ENCODE measurements at places on chromosomes 3 and 15. TPM values are rescaled to one million over a fixed set of nuclear protein-coding genes. Genes with fewer than 3 reads are reported as not detected.

DNA sequence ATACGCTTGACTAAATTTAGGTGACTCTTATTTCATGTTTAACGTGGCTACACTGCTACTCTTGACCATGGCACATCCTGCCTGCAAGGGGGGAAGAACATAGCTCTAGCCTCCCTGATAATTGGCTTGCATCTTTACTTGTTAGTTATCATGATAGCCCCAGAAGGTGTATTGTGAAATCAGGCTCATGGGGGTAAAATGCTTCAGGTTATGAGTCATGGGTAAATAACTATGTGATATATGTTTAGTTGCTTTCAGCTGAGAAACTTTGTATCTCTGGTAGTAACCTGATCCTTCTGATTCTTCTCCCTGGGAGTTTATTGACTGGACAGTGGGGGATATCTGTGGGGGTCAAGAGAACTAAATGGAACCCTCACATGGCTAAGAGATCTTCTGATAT, 660.8 kb upstream of the UBE2E2 start:
- DNase-seq = no peak

DNA sequence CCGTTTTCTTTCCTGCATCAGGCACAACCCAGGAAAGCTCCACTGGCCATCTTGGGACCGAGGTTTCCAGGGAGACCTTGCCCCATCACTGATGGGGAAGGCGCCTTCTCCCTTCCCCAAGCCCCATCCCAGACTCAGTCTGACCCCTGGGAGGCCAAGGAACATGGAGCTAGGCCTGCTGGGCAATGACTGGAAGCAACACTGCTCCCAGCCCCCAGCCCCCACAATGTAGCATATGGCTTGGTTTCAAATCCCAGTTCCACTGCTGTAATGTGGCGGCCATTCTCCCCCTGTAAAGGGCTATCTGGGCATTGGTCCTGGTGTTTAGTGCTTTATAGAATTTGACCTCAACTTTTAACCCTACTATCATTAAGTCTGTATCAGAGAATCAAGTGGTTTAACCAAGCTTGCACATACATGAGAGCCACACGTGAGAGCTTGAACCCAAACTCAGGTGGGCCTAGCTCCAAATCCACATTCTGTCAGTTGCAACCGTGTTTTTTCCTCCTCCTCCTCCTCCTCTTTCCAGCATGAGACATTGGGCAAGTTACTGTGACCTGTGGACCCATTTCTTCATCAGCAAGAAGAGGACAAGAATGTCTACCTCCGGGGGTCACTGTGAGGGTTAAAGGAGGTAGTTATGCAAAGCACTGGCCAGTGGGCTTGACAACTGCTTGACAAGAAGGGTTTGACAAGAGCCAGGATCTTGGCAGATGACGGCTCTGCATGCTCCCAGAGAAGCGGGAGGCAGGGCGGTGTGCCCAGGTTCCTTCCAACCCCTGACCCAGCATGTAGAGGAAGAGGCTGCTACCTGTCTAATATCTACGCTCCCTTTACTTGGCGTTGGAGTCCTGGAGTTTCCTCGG, 37.4 kb downstream of the KLHL25 start:
- DNase-seq = no peak

GRCh38 chr3:187823746-187824145, 78.5 kb upstream of the BCL6 start:
- no peak for DNase-seq

DNA sequence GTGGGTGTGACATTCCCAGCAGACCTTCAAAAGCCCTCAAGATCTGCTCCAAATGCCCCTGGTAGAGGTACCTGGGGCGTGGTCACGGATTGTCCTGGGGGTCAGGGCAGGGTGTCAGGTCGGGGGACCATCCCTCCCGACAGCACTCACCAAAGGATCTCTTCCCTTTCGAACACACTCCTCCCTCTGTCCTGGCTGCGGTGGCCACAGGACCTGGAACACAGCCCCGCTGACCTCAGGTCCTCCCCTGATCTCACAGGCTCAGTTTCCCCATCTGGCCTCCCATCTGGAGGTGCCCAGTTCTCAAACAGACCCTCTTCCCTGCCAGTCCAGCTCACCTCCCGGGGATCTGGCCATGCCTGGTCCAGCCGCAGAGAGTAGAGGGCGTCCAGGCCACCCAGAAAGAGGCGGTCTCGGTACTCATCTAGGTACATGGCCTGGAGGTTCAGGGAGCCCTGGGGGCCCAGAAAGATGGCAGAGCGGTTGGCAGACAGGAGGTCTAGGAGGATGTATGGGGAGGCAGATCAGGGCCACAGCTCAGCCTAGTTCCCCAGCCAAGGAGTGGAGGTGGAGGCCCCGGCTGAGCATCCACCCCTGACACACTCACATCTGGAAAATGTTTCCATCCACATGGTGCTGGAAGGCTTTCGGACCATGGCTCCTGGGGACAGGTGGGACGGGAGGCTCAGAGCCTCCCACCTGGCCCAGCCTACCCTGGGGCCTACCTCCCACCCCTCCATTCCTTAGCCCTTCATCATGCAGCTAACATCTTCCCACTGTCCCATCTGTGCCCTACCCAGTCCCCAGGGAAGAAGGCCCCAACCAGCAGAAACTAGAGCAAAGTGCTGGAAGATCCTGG, 2.3 kb downstream of the SEMA3G start:
- DNase-seq = no peak

Gene RYR3
- total RNA-seq = not detected

DNA sequence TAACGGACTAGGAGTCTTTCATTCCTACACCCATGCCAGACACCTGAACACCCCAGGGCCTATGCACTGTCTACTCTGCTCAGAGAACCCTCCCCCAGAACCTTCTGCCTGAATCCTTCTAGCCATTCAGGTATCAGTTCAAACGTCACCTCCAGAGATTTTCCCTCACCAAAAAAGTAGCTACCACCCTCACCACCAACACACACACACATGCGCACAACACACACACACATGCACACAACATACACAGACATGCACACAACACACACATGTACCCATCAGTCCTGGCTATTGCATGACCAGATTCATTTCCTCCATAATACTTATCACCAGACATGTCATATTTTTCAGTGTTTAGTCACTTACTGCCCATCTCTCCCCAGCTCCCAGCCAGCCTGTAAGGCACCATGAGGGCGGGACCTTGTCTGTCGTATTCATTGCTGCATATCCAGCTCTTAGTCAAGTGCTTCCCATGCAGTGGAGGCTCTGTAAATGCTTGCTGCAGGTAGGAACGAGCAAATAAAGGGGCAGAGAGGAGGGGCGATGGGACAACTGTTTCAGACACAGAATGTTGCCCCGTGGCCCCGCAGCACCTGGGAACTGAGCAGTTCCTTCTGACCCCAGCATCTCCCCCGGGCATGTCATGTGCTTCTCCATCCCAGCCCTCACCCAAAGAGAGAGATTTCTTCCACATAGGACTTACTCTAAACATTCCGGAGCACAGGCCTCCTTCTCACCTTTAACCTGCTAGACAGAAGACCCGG, 29.2 kb downstream of the XXYLT1 start:
- DNase-seq = no peak

Gene PAK6
- total RNA-seq = 0.69 TPM

Gene SGO1
- 37.4 TPM for total RNA-seq

GRCh38 chr3:20141851-20142250, 44.2 kb downstream of the SGO1 start:
- no peak for DNase-seq

DNA sequence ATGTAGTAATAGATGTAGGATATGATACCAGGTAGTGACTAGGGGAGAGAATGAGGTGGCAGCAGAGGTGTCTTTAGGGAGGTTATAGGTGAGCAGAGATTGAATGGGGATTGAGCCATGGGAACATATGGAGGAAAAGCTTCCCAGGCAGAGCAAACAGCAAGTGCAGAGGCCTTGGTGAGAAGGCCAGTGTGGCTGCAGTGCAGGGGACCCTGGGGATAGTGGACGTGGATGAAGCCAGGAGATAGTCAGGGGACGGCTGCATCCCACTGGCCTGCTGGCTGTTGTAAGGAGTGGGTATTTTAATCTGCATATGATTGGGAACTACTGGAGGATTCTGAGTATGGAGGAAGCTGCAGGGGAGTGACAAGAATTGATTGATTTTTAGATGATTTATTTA, 62.7 kb upstream of the TRAK1 start:
- no peak for DNase-seq

Gene FRMD5
- 0.24 TPM for total RNA-seq

GRCh38 chr15:40100123-40100946, 8.3 kb downstream of the BMF start:
- DNase-seq = no peak

Gene NR2F2
- not detected for total RNA-seq

GRCh38 chr3:150068440-150069153, 97.9 kb upstream of the PFN2 start:
- DNase-seq = no peak

Gene TCTA
- total RNA-seq = 9.5 TPM

DNA sequence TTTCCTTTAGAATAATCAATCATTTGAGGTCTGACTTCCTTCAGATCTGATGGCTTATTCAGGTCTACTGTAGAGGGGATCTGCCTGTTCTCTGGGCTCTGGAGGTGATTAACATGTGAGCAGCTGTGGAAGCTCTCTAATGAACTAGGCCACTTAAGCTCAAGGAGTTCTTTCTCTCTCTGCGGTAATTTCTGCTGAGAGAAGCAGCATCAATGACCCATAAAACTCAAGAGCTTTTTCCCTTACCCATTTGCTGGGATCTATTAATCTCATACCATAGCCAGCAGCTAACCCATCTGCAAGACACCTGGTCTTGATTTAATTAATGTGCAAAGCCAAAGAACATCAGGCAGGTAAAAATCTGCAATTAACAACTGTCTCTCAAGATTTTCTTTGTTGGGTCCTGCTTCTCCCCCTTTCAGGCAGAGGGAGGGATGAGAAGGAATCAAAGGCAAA, 73.2 kb upstream of the DLG1 start:
- no peak for DNase-seq

DNA sequence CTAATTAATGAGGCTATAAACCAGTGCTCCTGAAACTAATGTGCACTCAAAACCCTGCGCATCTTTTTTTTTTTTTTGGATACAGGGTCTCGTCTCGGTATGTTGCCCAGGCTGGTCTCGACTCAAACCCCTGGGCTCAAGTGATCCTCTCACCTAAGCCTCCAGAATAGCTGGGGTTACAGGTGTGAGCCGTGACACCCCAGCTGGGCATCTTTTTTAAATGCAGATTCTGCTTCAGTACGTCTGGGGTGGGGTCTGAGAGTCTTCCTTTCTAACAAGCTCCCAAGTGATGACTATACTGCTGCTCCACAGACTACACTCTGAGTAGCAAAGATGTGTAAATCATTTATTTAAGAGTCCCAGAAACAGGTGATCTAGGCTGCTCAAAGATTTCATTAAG, 73.0 kb downstream of the BFSP2 start:
- DNase-seq = no peak

- no peak for DNase-seq
Measured at GRCh38 chr3:69699183-69699582, 40.1 kb upstream of the MITF start.

- no peak for DNase-seq
Measured at GRCh38 chr3:62939707-62940106, 64.5 kb upstream of the CADPS start.

GRCh38 chr3:116140100-116140689, 305.1 kb downstream of the LSAMP start:
- no peak for DNase-seq

GRCh38 chr15:42010434-42010833, 10.4 kb downstream of the PLA2G4E start:
- DNase-seq = peak; percentile 44

DNA sequence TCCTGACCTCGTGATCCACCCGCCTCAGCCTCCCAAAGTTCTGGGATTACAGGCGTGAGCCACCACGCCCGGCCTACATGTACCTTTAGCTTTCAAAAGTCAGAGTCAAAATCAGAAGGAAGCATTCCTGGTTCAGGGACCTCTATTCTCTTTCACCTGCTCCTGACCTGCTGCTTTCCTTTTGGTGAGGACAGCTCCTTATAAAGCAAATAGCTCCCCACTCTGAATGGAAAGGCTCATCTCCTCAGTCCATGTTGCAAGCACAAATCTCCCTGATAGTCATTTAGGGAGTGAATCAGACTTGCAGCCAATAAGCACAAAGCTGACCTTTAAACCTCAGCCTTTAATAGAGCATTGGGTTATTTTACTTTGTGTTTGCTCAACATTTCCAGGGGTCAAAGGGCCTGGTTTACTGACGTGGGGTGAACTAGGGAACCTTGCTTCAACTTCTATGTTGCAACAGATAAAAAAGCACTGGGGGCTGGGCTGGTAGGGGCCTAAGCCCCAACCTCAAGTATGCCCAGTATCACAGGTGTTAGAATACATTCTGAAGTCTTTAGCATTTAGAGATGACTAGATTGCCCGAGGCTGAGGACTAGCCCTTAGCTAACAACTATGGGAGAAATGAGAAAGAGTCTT, 43.1 kb downstream of the THRB start:
- DNase-seq = no peak

GRCh38 chr3:42961633-42962032, 17.5 kb upstream of the GASK1A start:
- DNase-seq = peak; percentile 15

Gene TLR9
- 0.90 TPM for total RNA-seq

DNA sequence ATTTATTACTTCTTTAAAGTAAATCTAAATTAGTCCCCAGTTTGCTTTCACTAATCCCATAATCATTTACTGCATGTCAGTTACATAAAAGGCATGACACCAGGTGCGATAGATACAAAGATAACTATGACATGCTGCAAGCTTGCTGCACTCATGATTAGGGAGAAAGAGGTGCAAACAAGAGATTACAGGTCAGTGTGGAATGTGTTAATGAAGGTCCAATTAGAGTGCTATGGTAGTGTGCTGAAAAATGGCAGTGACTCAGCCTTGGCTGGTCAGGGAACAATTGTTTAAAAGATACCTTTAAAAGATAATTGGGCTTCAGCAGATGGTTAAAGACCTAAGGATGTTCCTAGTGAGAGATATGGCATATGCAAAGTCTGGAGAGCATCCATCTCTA, 352.6 kb upstream of the TGFBR2 start:
- DNase-seq = no peak

DNA sequence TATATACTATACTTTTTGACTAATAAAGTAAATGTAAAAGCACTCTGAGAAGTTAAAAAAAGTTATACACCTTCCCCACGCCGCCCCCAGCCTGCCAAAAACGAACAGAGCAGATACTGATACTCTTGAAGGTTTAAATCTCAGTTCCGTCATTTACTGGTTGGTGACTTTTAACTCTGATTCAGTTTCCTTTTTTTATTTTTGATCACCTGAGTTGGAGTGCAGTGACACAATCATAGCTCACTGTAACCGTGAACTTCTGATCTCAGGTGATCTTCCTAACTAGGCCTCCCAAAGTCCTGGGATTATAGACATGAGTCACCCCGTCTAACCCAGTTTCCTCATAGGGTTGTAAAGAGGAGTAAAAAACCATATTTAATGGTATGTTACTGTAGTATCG, 3.3 kb upstream of the TIPIN start:
- peak; percentile 18 for DNase-seq

GRCh38 chr3:141337523-141337854, 30.8 kb upstream of the ZBTB38 start:
- no peak for DNase-seq

- no peak for DNase-seq
Measured at GRCh38 chr3:115851571-115851970, 228.3 kb downstream of the GAP43 start.

Gene UCN2
- total RNA-seq = not detected

Gene DNASE1L3
- total RNA-seq = not detected

Gene GRK7
- total RNA-seq = not detected

Gene FBXO40
- not detected for total RNA-seq

GRCh38 chr3:15113471-15113870, 14.5 kb upstream of the RBSN start:
- DNase-seq = no peak

GRCh38 chr3:127865941-127866340, 43.6 kb upstream of the MGLL start:
- peak; percentile 13 for DNase-seq

Gene NSUN3
- 16.2 TPM for total RNA-seq

GRCh38 chr15:24729760-24730159, 54.2 kb downstream of the NPAP1 start:
- no peak for DNase-seq
